ENCODE measurements at places on chromosomes 6 and 20.

GRCh38 chr6:169093066-169093723, 160.5 kb downstream of the THBS2 start:
- no peak for DNase-seq

DNA sequence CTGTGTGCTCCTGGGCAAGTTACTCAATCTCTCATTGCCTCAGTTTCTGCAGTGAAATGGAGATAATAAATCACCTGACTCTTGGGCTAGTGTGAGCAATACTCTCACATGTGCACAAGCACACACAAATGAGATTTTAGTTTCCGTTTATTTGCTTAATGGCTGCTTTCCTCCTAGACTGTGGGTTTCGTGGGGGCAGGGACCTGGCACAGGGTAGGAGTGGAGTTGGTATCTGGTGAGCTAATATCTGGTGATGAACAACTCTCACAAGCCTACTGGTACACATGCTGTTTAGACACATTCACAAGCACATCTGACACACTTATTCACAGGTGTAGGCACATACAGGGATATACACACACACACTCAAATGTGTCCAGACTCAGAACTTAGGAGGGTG, 73.8 kb downstream of the TOX2 start:
- DNase-seq = no peak

- no peak for DNase-seq
Observed at GRCh38 chr6:35168461-35168861, 27.3 kb upstream of the TCP11 start.

GRCh38 chr6:158672726-158673125, 22.9 kb downstream of the SYTL3 start:
- no peak for DNase-seq

DNA sequence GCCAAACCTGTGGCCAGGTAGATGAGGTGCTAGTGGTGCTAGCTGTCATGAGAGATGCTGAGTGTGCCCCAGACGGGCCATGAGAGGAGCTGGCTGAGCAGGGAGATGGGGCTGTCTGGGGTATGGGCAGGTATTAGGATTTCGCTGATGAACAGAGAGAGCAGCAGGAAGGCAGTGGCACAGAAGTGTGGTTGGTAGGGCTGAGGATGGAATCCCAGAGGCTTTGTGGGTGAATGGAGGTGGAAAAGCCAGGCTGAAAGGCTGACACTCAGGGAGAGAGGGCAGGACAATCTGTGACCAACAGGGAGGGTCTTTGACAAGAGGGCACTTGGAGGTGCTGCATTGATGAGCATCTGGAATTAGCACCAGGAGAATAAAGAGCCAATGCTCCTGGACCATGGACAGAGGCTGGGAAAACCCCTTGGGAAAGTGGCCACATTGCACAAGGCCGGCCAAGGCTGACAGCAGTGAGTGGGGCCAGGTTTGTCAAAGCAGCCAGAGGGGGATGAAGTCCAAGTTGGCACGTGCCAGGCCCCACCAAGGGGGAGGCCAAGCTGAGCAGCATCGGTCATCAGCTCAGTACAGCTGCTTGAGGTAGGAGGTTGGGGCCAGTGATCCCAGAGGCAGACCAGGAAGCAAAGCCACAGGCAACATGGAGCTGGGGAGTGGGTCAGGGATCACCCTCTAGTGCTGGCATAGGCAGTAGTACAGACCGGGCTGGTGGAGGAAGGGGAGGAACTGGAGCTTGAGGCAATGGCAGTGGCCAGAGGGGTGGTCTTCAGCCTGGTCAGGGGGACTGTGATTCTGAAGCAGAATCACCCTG, 19.7 kb upstream of the SGK2 start:
- no peak for DNase-seq

- DNase-seq = no peak
Observed at GRCh38 chr6:158909938-158910337, 90.1 kb downstream of the RSPH3 start.

- DNase-seq = no peak
Observed at GRCh38 chr6:48814957-48815356, 648.1 kb downstream of the MMUT start.

DNA sequence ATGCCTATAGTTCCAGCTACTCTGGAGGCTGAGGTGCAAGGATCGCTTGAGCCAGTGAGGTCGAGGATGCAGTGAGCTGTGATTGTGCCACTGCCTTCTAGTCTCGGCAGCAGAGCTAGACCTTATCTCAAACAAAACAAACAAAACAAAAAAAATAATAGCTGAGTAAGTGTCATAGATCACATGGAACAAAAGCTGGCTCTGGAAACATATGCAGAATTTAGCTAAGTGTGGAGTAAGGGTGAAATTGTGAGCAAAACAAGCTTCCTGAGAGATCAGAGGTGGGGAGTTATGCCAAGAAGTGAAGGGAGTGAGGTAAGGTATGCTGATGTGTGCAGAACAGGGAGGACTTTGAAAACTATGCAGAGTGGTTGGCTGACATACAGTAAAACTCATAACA, 18.7 kb downstream of the SGK1 start:
- no peak for DNase-seq

- DNase-seq = no peak
Observed at GRCh38 chr6:33689879-33690278, 21.6 kb downstream of the UQCC2 start.

- no peak for DNase-seq
Observed at GRCh38 chr6:11140056-11140455, 28.5 kb upstream of the ERVFRD-1 start.

DNA sequence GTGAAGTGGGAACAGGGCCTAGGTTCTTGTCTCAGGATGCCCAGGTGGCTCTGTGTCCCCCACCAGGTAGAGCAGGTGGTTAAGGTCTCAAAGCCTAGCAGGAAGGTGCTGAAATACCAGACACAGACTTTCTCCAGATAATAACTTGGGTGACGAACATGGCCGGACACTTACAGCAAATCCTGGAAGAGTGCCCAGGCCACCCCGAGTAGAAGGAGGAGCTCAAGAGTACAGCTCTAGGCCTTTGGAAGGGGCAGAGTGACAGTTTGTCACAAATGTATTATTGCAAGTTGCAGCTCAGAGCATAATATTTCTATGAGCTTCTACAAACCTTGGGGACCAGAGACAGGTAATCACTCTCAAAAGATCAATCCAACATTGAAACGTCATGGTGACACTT, 251.6 kb upstream of the SOX4 start:
- DNase-seq = no peak

DNA sequence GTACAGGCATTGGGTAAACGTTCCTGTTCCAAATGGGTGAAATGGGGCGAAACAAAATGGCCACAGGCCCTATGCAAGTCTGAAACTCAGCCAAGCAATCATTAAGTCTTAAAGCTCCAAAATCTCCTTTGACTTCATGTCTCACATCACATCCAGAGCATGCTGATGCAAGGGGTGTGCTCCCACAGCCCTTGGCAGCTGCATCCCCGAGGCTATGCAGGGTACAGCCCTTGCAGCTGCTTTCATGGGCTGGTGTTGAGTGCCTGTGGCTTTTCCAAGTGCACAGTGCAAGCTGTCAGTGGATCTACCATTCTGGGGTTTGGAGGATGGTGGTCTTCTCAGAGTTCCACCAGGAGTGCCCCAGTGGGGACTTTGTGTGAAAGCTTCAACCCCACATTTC, 270.0 kb upstream of the CDYL start:
- no peak for DNase-seq

DNA sequence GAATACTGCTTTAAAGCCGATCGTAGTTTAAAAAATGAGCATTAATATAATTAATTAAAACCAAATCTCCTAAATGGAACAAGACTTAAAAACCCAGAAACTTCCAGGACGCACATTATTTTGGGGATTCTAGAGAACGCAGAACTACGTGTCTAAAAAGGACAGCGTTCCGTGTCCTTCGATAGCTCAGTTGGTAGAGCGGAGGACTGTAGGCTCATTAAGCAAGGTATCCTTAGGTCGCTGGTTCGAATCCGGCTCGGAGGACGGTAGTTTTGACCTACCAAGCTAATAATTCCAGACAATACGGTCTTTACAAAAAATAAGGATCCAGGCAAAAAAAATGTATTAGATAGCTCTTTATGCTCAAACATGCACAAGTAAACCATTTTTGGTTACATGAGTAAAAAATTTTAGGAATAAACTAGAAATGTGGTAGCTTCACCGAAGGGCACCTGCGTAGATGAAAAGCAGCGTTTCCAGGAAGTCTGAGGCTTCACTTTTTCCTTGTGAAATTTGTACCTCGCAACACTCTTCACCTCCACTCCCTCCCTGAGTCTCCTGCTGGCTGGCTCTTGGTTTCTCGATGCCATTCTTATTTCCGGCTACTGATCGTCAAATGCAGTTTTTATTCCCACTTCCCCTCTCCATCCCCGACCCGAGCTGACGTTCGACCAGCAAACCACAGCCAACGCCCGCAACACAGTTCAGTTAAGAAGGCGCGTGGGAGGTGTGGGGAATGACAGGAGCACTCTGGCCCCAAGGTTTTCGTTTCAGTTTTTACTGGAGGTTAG, 19.6 kb upstream of the ABT1 start:
- no peak for DNase-seq

DNA sequence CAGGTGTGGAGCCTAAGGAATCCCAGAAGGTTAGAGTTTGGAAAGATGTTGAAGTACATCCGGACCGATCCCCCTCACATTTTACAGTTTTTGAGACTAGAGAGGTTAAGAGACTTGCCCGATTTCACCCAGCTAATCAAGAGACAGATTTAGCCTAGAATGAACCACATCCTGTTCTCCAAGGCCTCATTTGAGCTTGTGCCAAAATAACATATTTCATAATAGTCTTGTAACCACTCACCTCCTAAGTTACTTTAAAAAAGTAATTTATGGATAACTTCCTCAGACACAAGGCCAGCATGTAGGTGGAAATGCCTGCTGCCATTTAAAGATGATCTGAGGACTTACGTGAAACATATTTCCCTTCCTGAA, 39.8 kb upstream of the ARHGAP18 start:
- no peak for DNase-seq

GRCh38 chr6:77487808-77488425, 24.6 kb upstream of the HTR1B start:
- no peak for DNase-seq

All from right renal pelvis (tissue), 4 donors.